Neural progenitor cell (in vitro differentiated cells): ENCODE measurements at places on chromosomes 6 and 20. TPM values are rescaled to one million over a fixed set of nuclear protein-coding genes. Genes with fewer than 3 reads are reported as not detected.
A peak's percentile ranks its signal among the peaks of the same experiment; 100 is the strongest.

XKR7 gene
- 0.07 and 0.19 TPM in 2 replicates for total RNA-seq

WFDC2 gene
- total RNA-seq = 2.7 and 5.8 TPM in 2 replicates

PI16 gene
- total RNA-seq = 0.06 TPM in 1 of 2 replicates, not detected in the other

DNA sequence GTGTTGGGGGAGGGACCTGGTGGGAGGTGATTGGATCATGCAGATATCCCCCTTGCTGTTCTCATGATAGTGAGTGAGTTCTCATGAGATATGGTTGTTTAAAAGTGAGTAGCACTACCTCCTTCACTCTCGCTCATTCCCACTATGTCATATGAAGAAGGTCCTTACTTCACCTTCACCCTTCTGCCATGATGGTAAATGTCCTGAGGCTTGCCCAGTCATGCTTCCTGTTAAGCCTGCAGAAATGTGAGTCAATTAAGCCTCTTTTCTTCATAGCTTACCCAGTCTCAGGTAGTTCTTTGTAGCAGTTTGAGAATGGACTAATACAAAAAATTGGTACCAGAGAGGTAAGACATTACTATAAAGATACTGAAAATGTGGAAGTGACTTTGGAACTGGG, 425.9 kb downstream of the HTR1B start:
- no peak overlapping the region for H3K4me3 ChIP-seq
- H3K27ac ChIP-seq = no peak overlapping the region
- no peaks in the 10 kb centered on the region for H3K27me3 ChIP-seq

- no peak overlapping the region for H3K27ac ChIP-seq
- no peaks in the 10 kb centered on the region for H3K36me3 ChIP-seq
- peak; percentile 47 for DNase-seq
- no peaks in the 10 kb centered on the region for H3K27me3 ChIP-seq
- peak overlapping the region; percentile 76 for H3K4me3 ChIP-seq
Measured at GRCh38 chr6:138403324-138403800, 661 bp upstream of the HEBP2 start.

HAO1 gene
- total RNA-seq = not detected in 2 replicates

DNA sequence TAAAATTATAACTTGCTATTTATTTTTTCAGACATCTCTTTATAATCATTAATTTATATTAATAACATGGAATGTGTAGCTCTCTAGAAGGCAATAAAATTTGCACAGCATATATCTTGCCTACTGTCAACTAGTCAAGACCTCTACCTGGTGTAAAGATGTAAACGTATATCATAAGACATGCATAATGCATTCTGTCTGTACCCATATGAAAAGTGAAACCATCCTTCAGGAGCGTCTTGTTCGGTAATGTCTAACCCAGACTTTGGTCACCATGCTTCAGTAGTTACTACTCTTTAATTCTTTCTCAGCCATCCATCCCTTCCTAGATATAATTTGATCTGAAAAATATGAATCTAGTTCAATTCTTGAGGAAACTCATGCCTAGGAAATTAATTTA, 21.0 kb downstream of the CEP43 start:
- no peaks in the 10 kb centered on the region for H3K27me3 ChIP-seq
- no peaks in the 10 kb centered on the region for H3K4me1 ChIP-seq
- no peak for DNase-seq

EYA4 gene
- total RNA-seq = 2.3 and 2.4 TPM in 2 replicates

ALDH5A1 gene
- total RNA-seq = 3.5 and 10.8 TPM in 2 replicates

RSPH4A gene
- total RNA-seq = 0.59 and 0.69 TPM in 2 replicates

PTK7 gene
- 68.0 and 155 TPM in 2 replicates for total RNA-seq

GRCh38 chr6:151806757-151807512, 547 bp upstream of the ESR1 start:
- H3K36me3 ChIP-seq = no peaks in the 10 kb centered on the region
- H3K27ac ChIP-seq = no peak overlapping the region
- H3K4me3 ChIP-seq = peak overlapping the region; percentile 41
- peaks cover 22% of the 10 kb centered on the region for H3K4me1 ChIP-seq

DNA sequence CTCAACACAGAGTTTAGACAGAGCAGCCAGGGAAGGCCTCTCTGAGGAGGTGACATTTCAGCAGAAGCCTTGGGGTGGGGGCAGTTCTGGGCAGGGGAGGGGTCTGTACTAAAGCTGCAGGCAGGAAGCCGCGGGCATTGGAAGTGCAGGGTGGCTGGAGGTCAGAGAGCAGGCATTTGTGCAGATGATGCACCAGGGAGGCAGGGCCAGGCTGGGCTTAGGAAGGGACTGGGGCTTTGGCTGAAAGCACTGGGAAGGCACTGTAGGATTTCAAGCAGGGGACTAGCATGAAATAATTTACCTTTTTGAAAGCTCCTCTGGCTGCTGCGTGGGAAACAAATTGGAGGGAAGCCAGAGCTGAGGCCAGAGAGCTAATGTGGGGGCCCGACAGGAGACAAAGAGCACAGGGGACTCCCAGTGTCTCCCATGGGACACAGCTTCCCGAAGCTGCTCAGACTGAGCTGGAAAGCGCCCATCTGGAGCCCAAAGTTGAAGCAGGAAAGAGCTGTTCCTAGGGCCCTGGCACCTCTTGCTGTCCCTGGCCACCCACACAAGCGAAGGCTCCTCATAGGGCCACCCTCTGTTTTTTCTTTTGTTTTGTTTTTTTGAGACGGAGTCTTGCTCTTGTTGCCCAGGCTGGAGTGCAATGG, 19.3 kb downstream of the ADA start:
- H3K36me3 ChIP-seq = no peaks in the 10 kb centered on the region
- H3K27ac ChIP-seq = no peak overlapping the region
- no peak for DNase-seq
- no peak overlapping the region for H3K4me3 ChIP-seq
- no peaks in the 10 kb centered on the region for H3K4me1 ChIP-seq
- no peaks in the 10 kb centered on the region for H3K27me3 ChIP-seq

KHDRBS2 gene
- total RNA-seq = 14.0 and 17.7 TPM in 2 replicates

DNA sequence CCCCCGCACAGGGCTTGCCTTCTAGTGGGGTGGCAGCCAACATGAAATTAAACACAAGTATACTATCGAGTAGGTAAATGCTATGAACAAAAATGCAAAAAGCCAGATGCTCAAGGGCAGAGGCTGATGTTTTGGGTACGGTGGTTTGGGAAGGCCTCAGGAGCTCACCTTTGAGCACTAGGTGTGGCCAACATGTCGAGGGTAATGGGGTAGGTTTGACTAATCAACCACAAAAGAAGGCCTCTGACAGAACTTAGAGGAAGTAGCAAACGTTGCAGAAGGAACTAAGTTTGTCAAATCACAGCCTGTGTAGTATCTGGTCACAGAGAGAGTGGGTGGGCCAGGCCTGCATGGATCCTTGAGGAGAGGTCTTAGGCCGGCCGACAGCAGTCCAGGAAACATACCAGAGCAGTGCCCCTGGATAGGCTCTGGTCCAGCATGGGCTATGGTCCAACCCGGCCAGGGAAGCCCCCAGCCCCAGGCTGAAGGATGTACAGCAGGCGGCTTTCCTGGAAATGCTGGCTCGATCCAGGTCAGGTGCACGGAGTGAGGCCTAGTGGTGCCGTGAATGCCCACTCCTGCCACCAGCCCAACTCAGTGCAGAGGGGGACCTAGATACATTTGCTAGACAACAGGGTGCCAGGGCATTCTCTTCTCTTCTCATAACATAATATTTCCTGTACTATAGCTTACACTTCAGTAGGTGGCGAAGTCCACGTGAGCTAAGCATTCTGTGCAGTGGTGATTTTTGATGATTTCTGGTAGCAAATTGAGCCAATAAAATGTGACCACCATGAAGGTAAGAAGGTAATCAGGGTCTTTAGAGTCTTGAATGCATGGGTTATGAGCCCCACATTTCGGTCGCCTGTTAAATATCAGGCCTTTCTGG, 56.3 kb upstream of the CD93 start:
- no peak overlapping the region for H3K4me3 ChIP-seq
- H3K4me1 ChIP-seq = no peaks in the 10 kb centered on the region
- no peaks in the 10 kb centered on the region for H3K27me3 ChIP-seq

PHACTR3 gene
- total RNA-seq = 0.22 and 1.4 TPM in 2 replicates

DNA sequence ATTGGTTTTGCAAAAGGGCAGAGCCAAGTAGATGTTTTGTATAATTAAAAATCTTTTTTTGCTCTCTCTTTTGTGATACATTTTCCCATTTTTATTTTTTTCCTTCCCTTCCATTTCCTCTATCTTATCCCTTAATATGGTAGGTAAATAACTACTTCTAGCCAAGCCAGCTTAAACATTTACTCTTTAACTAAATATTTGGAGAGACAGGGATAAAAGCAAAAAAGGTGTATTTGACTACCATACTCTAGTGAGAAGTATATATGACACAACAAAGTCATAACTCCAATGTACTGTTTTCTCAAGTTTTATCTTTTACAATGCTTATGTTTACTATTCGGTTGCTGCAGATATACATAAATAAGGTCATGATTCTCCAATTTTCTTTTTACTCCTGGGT, 154.7 kb downstream of the HIVEP2 start:
- no peak for DNase-seq
- no peaks in the 10 kb centered on the region for H3K36me3 ChIP-seq
- no peak overlapping the region for H3K27ac ChIP-seq

DNA sequence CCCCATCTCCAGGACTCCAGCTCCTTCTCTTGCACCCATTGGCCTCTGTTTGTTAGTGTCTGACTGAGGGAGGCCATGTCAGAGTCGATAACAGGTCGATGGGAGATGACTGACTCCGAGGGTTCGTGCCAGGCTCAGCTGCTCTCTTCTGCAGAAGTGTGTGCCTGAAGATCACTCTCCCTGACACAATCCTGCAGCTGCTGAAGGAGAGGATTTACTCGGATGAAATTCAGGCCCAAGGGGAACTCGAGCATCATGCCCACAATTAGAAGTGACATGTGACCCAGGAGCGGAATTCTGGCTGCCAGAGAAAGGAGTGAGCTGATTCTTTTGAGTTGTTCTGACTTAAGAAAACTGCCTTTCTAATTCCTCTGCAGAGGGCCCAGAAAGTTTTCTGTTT, 318.2 kb downstream of the MAFB start:
- H3K4me3 ChIP-seq = no peak overlapping the region
- H3K27ac ChIP-seq = no peak overlapping the region
- no peaks in the 10 kb centered on the region for H3K27me3 ChIP-seq
- H3K4me1 ChIP-seq = no peaks in the 10 kb centered on the region

BPIFA1 gene
- total RNA-seq = not detected in 2 replicates
